ENCODE measurements at places on chromosomes 1 and 21. TPM values are rescaled to one million over a fixed set of nuclear protein-coding genes. Genes with fewer than 3 reads are reported as not detected.

Gene HSPG2
- 27.7 TPM for polyA plus RNA-seq

DNA sequence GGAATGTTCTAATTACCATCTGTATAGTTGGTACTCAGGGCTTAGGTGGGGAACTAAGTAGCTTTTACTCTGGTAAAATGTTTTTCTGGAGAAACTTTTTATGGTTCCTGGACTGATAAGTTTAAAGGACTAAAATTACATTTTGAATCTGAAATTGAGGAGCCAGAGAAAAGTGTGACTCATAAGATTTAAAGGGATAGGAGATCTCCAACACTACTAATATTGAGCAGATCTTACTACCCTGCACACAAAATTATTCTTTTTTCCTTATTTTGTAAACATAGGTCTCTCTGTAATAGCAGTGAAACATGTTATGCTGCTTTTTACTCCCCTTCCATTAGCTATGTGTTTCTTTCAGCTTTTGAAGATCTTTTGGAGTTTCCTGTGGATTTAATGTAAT, 32.5 kb downstream of the MTF2 start:
- H3K4me1 ChIP-seq: no peaks in the 10 kb centered on the region
- no peak for DNase-seq
- no peak overlapping the region for H3K27ac ChIP-seq

- H3K4me3 ChIP-seq: no peak overlapping the region
- H3K4me1 ChIP-seq: peaks cover 4% of the 10 kb centered on the region
- no peaks in the 10 kb centered on the region for H3K36me3 ChIP-seq
- H3K27me3 ChIP-seq: no peaks in the 10 kb centered on the region
Observed at GRCh38 chr1:83024251-83024767, 974.6 kb downstream of the TTLL7 start.

DNA sequence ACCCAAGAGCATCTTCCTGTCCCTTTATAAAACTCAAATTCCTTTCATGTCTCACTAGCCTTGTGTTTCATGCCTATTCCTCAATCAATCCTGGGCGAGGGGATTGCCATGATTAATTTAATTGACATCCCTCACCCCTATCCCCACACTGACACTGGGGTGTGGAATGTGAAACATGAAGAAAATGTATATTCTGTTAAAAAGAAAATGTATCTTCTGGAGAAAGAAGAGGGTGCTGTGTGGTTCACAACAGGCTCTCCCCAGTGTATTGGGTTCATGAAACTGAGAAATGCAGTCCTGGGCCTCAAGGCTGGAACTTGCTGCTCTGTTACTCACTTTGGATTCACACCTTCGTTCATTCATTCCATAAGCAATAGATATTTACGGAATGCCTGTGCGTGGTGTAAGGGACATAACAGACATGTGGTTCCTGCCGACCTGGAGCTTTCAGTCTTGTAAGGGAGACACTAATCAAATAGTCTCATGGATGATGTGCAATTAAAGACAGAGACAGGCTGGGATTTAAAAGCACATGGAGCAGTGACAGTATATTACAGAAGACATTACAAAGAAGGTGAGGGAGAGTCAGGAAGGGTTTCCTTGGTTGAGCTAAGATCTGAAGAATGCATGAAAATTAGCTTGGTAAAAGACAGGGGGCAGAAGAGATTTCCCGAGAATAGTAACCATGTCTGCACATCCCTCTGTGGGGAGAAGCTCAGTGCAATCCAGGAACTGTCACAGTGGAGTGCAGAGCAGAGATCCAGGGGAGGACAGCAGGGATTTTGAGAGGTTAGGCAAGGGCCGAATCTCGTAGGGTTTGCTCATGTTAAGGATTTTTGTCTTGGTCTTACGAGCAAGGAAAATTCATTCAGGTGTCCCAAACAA, 32.1 kb downstream of the SERTAD4 start:
- no peak overlapping the region for H3K27ac ChIP-seq
- DNase-seq: no peak
- H3K36me3 ChIP-seq: no peaks in the 10 kb centered on the region
- H3K4me1 ChIP-seq: no peaks in the 10 kb centered on the region
- H3K27me3 ChIP-seq: no peaks in the 10 kb centered on the region

All from H1 (cell line).